ENCODE measurements at places on chromosomes 11 and 22.

- peaks cover 6% of the 10 kb centered on the region for H3K36me3 ChIP-seq
- peaks cover 8% of the 10 kb centered on the region for H3K4me1 ChIP-seq
- peaks cover 29% of the 10 kb centered on the region for H3K27me3 ChIP-seq
- H3K4me3 ChIP-seq = peak overlapping the region; percentile 74
These were observed 25.3 kb downstream of the SHANK3 start for GRCh38 chr22:50697667-50698506.

DNA sequence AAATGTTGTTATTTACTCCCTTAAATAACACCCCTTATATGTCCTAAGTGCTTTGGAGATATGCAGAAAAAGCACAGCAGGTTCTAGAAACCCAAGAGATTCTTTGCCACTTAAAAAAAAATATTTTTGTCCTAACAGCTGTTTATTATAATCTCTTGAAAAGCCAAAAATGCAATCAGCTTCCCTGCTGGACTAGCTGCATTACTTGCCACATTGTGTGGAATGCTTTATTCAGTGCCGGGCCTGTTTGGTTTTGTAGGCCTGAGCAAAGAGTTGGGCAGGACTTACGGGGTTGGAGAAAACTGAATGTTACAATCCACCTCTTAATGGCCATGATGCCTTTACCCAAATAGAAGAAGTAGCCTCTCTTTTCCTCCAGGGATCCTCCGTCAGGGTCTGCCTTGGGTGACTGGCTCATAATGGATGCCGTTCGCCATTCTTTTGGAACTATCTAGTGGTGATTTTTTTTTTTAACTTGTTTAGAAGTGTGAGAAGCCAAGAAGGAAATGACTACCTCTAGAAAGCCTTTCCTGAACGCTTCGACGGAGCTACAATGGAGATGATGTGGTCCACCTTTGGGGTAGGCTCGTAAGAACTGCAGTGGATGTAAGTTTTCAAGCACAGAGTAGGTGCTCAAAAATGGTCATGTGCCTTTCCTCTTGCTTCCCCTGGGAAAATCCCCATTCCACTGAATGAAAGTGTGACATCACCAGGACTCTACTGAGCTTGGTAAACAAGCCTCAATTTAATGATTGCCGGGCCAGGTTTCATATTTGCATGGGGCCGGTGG, 241.3 kb upstream of the NCAM1 start:
- H3K4me3 ChIP-seq = no peak overlapping the region
- peaks cover 5% of the 10 kb centered on the region for H3K27me3 ChIP-seq
- H3K4me1 ChIP-seq = peaks cover 10% of the 10 kb centered on the region
- no peaks in the 10 kb centered on the region for H3K36me3 ChIP-seq
- no peak for DNase-seq

DNA sequence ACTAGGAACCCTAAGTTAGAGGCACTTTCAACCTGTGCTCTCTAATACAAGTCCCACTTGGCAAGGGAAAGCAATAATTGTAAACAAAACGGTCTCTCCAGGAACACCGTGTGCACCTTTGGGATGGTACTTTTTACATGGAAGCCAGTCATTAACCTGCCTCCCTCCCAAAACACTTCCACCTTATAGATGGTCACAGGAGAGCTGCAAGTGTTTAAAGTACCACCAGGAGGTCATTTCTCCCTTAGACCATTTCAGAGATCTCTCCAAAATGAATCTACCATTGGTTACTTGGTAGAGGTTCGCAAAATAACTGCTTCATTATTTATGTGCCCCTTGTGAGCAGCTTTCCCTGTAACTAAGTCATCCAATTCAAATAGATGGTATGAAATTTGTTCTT, 375.3 kb downstream of the DYNC2H1 start:
- no peaks in the 10 kb centered on the region for H3K4me1 ChIP-seq
- H3K4me3 ChIP-seq = no peak overlapping the region
- no peaks in the 10 kb centered on the region for H3K27me3 ChIP-seq
- no peak overlapping the region for H3K27ac ChIP-seq
- H3K36me3 ChIP-seq = no peaks in the 10 kb centered on the region

DNA sequence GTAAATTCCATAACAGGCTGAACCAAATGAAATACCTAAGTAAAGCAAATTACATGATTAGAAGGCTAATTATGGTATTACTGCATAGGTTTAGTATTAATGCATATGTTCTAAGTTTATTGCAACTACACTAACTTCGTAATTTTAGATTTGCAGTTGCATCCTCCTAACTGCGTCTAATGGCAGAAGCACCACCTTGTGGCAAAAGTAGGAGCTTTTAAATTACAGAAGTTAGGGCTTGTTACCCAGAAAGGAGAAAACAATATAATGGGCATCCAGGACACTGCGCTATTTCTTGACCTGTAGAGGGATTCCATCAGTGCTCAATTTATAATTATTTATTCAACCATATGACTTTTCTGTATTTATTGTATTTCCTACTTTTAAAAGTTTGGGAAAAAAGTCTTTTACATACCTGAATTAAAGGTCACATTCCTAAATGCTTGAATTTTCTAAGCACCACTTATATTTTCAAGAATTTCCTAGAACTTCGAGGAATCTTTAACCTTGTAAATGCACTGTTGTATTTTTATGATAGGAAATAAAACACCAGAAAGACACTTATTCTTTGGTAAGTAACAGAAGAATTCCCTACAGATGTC, 16.3 kb upstream of the GPR83 start:
- H3K4me1 ChIP-seq = no peaks in the 10 kb centered on the region
- peaks cover 4% of the 10 kb centered on the region for H3K36me3 ChIP-seq
- no peak for DNase-seq
- no peak overlapping the region for H3K27ac ChIP-seq
- H3K27me3 ChIP-seq = no peaks in the 10 kb centered on the region

DNA sequence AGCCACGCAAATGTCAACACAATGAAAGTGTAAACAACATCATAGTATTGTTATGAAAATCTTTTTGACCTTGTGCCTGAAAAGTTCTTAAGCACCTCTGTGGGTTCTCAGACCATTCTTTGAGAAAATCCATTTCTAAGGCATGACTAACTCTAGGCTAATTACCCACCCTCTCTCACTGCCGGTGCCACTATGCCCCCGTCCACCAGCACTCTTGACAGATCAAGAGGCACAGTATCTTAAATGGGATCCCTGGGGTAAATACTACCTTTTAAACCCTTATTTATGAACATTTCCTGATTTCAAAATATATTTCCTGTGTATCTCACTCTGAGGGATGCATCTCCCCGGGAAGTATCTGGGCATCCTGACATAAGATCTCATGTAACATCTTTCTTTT, 607.5 kb downstream of the METTL15 start:
- H3K36me3 ChIP-seq = no peaks in the 10 kb centered on the region
- H3K4me1 ChIP-seq = no peaks in the 10 kb centered on the region
- H3K27ac ChIP-seq = no peak overlapping the region
- no peak overlapping the region for H3K4me3 ChIP-seq
- no peak for DNase-seq

DNA sequence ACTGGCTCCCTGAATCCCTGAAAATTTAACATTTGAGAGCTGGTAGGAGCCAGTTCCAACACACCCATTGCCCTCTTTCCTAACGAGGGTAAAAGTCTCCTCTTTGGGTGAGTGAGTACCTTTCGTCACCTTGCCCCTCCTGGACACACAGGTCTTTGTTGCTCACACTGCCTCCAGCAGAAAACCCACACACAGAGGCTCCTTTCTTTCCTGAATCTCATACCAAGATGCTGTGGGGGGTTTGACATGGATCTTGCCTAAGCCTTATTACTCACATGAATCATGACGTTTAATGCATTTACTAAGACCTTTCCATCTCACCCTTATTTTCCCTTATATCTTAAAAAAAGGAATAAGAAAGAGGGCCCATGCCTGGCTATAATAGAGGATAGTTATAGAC, 53.0 kb downstream of the PARVA start:
- H3K27ac ChIP-seq = peak overlapping the region; percentile 75
- DNase-seq = no peak

GRCh38 chr22:32874976-32875375, 73.5 kb downstream of the TIMP3 start:
- H3K27me3 ChIP-seq = peaks cover 13% of the 10 kb centered on the region
- H3K4me1 ChIP-seq = no peaks in the 10 kb centered on the region
- no peak overlapping the region for H3K27ac ChIP-seq
- no peak overlapping the region for H3K4me3 ChIP-seq
- no peaks in the 10 kb centered on the region for H3K36me3 ChIP-seq
- DNase-seq = no peak

- H3K27ac ChIP-seq = no peak overlapping the region
- H3K36me3 ChIP-seq = no peaks in the 10 kb centered on the region
- H3K27me3 ChIP-seq = no peaks in the 10 kb centered on the region
- peaks cover 17% of the 10 kb centered on the region for H3K4me1 ChIP-seq
- DNase-seq = peak; percentile 46
These were observed 59.4 kb downstream of the ACER3 start for GRCh38 chr11:76919887-76920746.

GRCh38 chr22:28813772-28814518, 13.6 kb upstream of the XBP1 start:
- peaks cover 55% of the 10 kb centered on the region for H3K4me1 ChIP-seq
- H3K4me3 ChIP-seq = no peak overlapping the region
- no peaks in the 10 kb centered on the region for H3K27me3 ChIP-seq
- no peaks in the 10 kb centered on the region for H3K36me3 ChIP-seq
- DNase-seq = no peak

DNA sequence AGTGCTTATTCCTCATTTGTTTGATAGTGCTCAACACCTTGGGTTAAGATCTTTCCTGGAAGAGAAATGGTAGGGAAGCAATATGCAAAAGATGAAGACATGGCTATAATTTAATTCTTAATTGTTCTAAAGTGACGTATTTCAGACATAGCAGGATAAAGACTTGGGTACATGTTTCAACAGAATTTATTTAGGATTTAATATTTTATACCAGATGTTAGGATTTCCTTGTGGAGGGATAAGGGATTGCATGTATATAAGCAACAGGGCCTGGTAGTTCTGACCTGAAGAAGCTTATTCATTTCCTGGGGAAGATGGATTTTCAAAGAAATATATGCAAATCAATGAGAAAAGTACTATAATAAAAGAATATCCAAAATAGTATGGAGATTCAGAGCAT, 163.8 kb downstream of the FAT3 start:
- H3K36me3 ChIP-seq = no peaks in the 10 kb centered on the region
- no peaks in the 10 kb centered on the region for H3K27me3 ChIP-seq
- H3K27ac ChIP-seq = no peak overlapping the region
- H3K4me1 ChIP-seq = peaks cover 24% of the 10 kb centered on the region
- no peak for DNase-seq

GRCh38 chr11:117089685-117090084, 8.5 kb downstream of the SIK3 start:
- no peak for DNase-seq
- peaks cover 19% of the 10 kb centered on the region for H3K4me1 ChIP-seq
- H3K36me3 ChIP-seq = peaks cover 10% of the 10 kb centered on the region
- no peak overlapping the region for H3K27ac ChIP-seq

GRCh38 chr11:105489446-105489845, 120.4 kb upstream of the GRIA4 start:
- H3K27me3 ChIP-seq = no peaks in the 10 kb centered on the region
- DNase-seq = no peak
- no peaks in the 10 kb centered on the region for H3K36me3 ChIP-seq
- no peak overlapping the region for H3K27ac ChIP-seq
- H3K4me1 ChIP-seq = peaks cover 9% of the 10 kb centered on the region
- H3K4me3 ChIP-seq = no peak overlapping the region

DNA sequence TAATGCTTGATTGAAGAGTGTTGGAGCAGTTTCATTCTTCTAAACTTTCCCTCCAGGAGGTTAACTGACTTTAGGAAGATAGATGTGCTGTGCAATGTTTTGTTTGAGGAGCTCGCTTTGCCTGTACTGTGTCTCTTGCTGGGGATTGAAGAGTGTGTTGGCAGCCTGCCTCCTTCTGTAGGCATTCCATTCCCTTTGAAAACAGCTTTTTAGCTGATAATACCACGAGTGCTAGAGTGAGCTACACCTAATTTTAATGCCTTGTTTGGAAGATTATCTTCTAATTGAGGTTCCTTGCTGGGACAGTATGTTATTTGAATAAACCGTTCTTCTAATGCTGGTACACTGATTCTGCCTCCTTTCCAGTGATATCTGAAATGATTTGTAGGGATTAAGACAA, 7.2 kb downstream of the DDX10 start:
- peaks cover 13% of the 10 kb centered on the region for H3K36me3 ChIP-seq
- peak overlapping the region; percentile 57 for H3K27ac ChIP-seq
- H3K4me3 ChIP-seq = no peak overlapping the region
- DNase-seq = no peak
- H3K4me1 ChIP-seq = peaks cover 7% of the 10 kb centered on the region
- no peaks in the 10 kb centered on the region for H3K27me3 ChIP-seq

- no peak overlapping the region for H3K27ac ChIP-seq
- no peaks in the 10 kb centered on the region for H3K36me3 ChIP-seq
- H3K4me1 ChIP-seq = no peaks in the 10 kb centered on the region
- no peak for DNase-seq
These were observed 75.8 kb upstream of the NOX4 start for GRCh38 chr11:89566972-89567371.

DNA sequence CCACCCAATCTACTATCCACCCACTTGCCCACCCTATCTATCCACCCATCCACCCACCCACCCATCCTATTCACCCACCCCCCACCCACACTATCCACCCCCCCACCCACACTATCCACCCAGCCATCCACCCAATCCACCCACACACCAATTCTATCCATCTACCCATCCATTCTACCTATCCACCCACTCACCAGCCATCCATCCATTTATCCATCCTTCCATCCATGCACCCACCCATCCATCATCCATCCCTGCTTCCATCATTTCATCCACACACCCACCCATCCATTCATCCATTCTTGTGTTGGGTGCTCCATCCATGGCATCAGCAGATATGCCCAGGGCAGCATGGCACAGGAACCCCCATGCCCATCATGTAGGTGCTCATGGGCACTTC, 1206.6 kb downstream of the BRD1 start:
- H3K4me1 ChIP-seq = peaks cover 7% of the 10 kb centered on the region
- no peak overlapping the region for H3K27ac ChIP-seq
- H3K36me3 ChIP-seq = no peaks in the 10 kb centered on the region
- no peak for DNase-seq
- H3K4me3 ChIP-seq = no peak overlapping the region

DNA sequence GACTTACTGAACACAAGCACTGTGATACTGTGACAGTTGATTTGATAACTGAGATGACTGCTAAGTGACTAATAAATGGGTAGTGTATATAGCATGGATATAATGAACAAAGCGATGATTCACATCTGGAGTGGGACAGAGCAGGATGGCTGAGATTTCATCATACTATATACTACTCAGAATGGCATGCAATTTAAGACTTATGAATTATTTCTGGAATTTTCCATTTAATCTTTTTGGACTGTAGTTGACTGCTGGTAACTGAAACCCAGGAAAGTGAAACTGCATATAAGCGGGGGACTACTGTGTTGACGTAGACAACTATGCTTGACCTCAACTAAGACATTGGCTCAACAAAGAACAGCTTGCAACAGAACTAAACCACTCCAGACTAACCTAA, 20.0 kb upstream of the NUCB2 start:
- no peaks in the 10 kb centered on the region for H3K27me3 ChIP-seq
- no peak for DNase-seq
- H3K4me1 ChIP-seq = peaks cover 8% of the 10 kb centered on the region
- no peaks in the 10 kb centered on the region for H3K36me3 ChIP-seq
- H3K4me3 ChIP-seq = no peak overlapping the region
- H3K27ac ChIP-seq = no peak overlapping the region
